ENCODE measurements at places on chromosomes 16 and 17. TPM values are rescaled to one million over a fixed set of nuclear protein-coding genes. Genes with fewer than 3 reads are reported as not detected.

DNA sequence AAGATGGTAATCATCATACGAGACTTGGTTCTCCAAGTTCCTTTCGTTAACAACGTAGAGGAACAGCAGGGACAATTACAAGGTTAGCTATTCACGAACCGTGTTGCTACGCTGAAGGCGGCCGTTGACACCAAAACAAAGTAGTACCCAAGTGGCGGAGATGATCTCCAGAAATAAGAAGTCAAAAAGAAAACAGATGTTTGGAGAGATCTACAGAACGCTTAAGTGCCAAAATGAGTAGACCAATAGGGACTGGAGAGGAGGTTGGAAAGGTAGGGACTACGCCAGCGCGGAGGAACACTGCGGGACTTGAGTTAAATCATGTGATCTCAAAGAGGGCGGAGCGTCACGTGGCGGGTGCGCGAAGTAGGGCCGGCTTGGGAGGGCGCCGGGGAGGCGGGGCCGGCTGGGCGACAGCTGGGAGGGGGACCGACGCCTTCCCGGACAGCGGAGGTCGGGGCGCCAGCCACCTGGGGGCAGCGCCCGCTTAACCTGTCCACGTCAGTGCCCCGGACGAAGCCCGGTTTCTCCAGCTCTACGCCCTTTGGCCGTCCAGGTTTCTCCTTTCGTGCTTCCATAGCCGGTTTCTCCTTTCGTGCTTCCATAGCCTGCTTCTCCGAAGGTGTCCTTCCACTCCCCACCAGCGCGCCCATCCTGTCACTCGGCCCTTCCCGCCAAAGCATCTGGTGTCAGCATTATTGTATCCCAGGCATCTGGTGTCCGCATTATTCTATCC lies 636 bp upstream of the GABARAP start:
- peak; percentile 98 for DNase-seq

Gene C1QTNF1
- 143 TPM for total RNA-seq

GRCh38 chr16:57513371-57514102 lies 22.8 kb downstream of the CCDC102A start:
- DNase-seq: peak; percentile 30

Gene TBC1D3I
- 0.30 TPM for total RNA-seq

GRCh38 chr16:595942-596735 lies 6.3 kb downstream of the RAB40C start:
- no peak for DNase-seq

Gene TNP2
- not detected for total RNA-seq

DNA sequence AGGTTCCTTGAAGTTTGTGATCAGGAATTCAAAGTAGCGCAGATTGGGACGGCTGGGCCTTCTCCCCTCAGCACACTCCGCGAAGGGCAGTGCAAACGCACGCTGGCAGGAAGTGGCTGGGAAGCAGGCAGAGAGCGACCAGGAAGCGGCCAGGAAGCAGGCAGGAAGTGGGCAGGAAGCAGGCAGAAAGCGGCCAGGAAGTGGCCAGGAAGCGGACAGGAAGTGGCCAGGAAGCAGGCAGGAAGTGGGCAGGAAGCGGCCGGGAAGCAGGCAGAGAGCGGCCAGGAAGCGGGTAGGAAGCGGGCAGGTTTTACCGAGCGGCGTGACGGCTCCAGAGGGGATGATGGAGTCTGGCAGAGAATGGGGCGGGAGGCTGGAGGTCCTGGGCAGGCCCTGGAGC lies 3.2 kb downstream of the DPEP1 start:
- DNase-seq: no peak

Data from Right ventricle myocardium superior (tissue), 1 donor.